NCI-H524 treated with DMSO at 0.1 percent for 48 hours (cell line): ENCODE measurements at places on chromosomes 16 and 17.

GRCh38 chr16:20956319-20956718, 55.7 kb downstream of the LYRM1 start:
- DNase-seq = no peak

DNA sequence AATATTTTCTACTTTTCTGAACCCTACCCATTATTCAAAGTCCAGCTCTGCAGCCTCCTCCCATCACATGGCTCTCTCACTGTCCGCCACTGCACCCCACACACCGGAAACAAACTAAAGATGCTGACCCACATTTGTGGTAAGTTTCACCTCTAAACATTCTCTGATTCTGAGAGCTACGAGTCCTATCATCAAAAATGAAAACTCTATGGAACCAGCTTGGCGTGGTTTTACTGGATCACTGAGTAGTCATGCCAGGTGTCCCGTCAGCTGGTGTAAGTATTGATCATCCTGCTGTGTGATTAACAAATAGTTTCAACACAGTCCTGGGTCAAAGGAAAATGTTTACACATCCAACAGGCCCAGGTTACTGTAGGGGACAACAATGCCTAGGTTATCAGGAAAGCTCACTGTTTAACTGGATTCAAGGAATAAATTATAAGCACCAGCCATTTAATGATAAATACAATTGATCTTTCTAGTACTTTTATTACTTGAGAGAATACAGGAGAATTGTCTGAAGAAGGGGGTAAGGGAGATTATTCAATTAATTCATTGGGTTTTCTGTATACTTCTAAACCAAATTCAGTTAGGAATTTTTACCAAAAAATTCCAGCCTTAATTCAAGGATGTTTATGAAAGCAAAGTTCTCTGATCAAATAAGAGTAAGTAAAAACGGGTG, 33.9 kb downstream of the CYTH1 start:
- DNase-seq = no peak

- DNase-seq = no peak
These were observed 56.9 kb upstream of the BRD7 start for GRCh38 chr16:50425648-50426047.

GRCh38 chr17:1123393-1123831, 56.4 kb downstream of the ABR start:
- no peak for DNase-seq

DNA sequence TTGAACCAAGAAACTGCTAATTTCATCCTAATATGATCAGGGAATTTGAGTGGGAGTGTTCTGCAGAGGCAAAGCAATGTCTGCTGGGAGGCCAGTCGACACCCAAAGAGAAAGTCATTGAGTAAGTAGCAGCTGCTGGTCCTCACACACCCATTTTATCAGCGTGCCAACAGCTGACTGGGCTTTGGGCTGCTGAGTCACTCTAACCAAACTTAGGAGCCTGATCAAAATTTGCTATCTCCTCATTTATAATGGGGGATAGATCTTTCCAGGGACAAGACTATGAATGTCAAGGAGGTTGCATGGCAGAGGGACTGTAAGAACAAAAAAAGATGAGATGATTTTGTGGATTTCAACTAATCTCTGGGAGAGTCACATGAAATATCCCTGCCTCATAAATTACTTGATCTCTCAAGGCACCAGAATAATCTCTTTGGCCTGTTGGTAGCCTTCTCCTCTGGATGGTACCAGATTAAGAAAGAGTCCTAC, 32.9 kb downstream of the CPSF4L start:
- no peak for DNase-seq

GRCh38 chr16:79329967-79330366, 270.6 kb downstream of the MAF start:
- no peak for DNase-seq

DNA sequence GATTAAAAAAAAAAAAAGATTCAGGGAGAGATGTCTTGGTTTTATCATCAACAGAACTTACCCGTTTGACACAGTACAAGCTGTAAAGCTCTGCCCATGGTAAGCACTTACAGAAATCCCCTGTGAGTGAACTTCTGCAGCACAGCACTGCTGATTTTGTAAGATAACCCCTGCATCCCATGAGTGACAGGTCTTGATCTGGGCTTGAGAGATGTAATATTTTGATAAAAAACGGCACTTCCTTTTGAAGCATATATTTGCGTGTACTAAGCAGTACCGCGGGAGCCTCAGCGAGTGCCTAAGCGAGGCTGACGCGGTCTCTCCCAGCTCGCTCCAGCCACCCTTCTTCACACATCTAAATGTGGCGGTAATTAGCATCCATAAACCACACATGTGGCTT, 50.5 kb downstream of the IKZF3 start:
- DNase-seq = no peak

- DNase-seq = no peak
These were observed 668.2 kb downstream of the CDH11 start for GRCh38 chr16:64453646-64454045.

- DNase-seq = no peak
These were observed 32.2 kb upstream of the BRD7 start for GRCh38 chr16:50400967-50401348.

- no peak for DNase-seq
These were observed 531.4 kb downstream of the CDH11 start for GRCh38 chr16:64590513-64590912.

DNA sequence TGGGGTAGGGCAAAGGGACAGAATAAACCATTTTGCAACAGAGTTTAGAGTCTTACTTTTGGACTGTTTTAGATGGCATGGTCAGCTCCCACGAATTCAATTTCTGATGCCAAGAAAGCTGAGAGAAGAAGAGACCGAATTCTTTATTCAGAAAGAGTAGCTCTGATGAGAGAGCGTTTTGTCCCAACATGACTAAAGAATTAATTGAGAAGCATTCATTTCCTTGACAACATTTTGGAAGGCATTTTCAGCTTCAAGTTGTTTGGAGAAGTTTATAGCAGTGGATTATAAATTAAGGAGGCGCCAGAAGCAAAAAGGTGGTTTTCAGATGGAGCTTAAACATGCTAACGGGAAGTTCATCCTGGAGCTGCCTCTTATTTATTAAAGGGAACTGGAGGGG, 12.2 kb downstream of the GAN start:
- no peak for DNase-seq

- no peak for DNase-seq
These were observed 45.8 kb upstream of the ZC3H18 start for GRCh38 chr16:88524274-88524972.
